ENCODE measurements at places on chromosomes 7 and 10.

DNA sequence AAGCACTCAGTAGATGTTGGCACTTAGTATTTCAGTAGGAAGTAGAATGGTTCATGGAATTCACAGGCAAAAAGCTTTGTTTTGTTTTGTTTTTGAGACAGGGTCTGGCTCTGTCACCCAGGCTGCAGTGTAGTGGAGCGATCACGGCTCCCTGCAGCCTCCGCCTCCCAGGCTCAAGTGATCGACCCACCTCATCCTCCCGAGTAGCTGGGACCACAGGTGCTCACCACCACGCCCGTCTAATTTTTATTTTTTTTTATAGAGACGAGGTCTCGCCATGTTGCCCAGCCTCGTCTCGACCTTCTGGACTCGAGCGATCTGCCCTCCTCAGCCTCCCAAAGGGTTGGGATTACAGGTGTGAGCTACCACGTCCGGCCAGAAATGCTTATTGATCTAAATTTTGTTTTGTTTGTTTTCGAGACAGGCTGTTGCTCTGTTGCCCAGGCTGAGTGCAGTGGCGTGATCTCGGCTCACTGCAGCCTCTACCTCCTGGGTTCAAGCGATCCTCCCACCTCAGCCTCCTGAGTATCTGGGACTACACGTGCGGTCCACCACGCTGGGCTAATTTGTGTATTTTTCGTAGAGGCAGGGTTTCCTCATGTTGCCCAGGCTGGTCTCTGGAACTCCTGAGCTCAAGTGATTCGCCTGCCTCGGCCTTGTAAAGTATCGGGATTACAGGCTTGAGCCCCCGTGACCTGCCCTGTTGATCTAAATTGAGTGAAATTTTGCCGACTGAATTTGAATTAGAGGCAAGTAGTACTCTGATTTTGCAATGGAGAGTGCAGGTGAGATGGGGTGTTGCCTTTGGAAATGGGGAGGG is 1.7 kb downstream of the GLRX3 start:
- no peak for DNase-seq

DNA sequence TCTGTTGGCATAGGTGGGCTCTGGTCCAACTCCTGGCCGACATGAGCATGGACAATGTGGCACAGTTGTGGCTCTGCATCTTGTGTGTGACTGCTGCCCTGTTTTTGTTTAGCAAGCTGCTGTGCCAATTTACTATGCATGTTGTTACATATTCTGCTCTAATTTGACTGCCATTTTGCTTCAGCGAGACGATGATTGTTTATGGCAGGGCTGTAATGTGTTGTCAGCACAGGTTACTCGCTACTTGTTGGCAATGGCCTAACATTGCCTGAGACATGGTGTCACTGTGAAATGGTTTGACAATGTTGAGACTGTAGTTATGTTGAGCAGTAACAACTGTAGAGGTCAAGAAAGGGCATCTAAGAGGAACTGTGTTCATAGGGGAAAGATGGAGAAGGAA is 659.6 kb downstream of the AUTS2 start:
- no peak for DNase-seq

GRCh38 chr10:98411768-98412167 is 3.2 kb downstream of the PYROXD2 start:
- no peak for DNase-seq

GRCh38 chr10:131690805-131691239 is 210.0 kb upstream of the PPP2R2D start:
- no peak for DNase-seq

GRCh38 chr10:27819781-27820531 is 74.3 kb upstream of the MKX start:
- DNase-seq = peak; percentile 5

DNA sequence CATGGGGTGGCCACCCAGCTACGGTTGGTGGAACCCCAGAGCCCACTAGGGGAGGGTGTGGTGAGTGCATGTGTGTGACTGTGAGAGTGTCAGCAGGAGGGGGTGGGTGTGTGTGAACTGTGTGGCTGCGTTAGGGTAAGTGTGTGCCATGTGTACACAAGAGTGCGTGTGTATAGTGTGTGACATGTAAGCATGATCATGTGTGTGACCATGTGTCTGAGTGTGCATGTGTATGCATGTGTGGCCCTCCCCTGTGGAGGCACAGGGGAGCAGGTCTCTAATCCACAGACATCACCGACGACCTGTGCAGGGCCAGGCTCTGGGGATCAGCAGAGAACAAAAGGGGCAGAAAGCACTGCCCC is 3.5 kb upstream of the CFAP46 start:
- no peak for DNase-seq

DNA sequence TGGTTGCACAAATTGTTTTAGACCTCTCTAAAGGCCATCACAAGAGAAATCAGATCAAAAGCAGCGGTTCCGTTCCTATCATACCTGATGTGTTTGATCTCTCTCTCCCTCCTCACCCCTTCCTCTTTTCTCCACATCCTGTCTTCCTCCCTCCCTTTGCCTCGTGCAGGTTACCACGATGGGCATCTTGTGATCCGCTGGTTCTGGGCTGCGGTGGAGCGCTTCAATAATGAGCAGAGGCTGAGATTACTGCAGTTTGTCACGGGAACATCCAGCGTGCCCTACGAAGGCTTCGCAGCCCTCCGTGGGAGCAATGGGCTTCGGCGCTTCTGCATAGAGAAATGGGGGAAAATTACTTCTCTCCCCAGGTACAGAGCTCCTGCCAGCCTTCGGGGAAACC is 28.5 kb upstream of the STK17A start:
- no peak for DNase-seq

GRCh38 chr7:112010994-112011393 is 195.2 kb downstream of the DOCK4 start:
- no peak for DNase-seq

DNA sequence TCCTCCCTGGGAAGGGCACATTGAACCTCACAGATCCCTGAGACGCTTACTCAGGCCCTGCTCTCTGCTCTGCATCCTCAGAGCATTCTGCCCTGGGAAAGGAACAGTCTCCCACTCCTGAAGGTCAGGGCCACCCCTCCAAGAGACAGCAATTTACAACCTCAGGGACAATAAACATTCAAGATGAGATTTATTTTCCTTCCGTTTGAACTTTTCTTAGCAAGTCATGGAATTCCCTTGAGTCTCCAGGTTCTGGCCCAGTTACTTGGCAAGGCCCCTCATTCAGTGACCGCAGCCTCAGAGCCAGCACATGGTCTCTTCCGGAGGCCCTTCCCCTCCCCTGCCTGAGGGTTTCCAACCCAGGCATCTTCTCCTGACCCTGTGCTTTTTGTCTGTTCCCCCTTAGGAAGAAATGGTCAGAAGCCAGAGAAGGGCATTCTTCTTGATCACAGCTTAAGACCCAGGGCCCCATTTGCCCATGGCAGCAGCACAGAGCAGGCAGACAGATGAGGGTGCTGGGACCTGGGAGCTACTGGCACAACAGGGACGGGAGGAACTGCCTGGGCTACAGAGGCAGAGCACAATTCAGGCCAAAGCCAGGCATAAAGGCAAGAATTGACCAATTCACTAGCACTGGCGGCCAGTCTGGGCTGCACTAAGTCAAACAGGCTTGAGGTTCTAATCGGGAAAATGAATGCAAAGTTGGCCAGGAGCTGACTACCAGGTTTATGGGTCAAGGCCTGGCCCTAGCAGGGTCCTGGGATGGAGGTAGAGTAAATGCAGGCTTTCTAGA is 56.7 kb downstream of the VSTM4 start:
- no peak for DNase-seq

GRCh38 chr10:67438605-67439304 is 257.2 kb downstream of the CTNNA3 start:
- DNase-seq = no peak

GRCh38 chr10:34732926-34733325 is 82.2 kb downstream of the PARD3 start:
- DNase-seq = peak; percentile 52

DNA sequence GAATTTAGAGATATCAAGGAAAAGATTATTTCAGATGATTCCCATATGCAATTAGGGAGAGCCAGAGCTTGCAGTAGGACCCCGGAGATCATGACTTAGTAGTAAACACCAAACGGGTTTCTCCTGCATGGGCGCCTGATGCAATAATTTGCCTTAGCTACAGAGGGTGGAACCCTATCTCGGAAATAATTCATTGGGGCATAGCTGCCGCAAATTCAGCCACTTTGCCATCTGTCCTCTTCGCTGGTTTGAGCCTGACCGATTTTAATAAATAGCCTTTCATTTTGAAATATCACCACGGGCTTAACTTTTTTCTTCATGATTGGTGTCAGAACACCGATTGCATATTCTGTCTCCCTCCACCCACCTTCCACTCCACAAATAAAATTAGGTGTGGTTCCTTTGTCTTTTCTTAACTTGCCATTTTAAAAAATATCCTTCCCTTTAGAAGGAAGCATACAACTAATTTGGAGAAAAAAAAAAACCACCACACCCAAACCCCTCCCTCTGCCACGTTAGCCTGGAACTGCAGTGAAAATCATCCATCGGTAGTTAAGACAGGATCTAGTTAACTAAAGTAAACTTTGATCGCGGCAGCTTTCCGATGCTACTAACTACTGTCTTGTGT is 1.4 kb downstream of the GARS1 start:
- DNase-seq = no peak

DNA sequence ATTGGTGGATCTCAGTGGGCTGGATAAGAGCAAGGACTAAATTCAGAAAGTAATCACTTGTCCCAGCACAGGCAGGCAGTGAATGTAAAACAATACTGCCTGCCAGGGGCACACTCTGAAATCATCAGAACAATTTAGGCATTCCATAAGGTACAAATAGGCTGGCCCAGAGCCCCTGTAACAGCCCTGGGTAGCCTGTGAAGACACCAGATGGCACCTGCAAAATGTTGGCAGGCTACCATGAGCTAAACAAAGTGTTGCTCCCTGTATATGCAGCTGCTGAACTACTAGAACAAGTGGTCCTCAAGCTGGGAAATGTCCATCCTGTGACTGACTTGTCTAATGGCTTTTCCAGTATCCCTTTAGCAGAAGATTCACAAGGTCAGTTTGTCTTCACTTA is 3.0 kb upstream of the PRSS37 start:
- no peak for DNase-seq

DNA sequence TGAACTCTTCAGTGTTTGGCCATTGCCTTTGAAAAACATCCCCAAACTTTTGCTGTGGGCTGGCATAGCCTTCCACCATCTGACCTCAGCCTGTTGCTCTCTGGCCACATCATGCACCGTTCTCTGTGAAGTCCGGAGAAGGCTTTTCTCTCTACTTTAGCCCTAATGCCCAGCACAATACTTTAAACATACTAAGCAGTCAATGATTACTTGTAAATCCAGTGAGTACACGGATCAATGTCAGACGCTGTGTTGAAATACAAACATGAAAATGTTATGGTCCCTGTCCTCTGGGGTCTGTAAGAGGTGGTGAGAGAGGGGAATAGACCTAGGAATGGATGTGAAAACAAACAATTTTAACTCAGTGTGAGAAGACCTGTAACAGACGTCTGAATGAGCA is 297.9 kb downstream of the PLXDC2 start:
- DNase-seq = no peak

GRCh38 chr7:138129551-138130165 is 53.4 kb downstream of the AKR1D1 start:
- DNase-seq = no peak

- DNase-seq = peak; percentile 75
Observed at GRCh38 chr10:624605-625332, 64.7 kb downstream of the DIP2C start.

DNA sequence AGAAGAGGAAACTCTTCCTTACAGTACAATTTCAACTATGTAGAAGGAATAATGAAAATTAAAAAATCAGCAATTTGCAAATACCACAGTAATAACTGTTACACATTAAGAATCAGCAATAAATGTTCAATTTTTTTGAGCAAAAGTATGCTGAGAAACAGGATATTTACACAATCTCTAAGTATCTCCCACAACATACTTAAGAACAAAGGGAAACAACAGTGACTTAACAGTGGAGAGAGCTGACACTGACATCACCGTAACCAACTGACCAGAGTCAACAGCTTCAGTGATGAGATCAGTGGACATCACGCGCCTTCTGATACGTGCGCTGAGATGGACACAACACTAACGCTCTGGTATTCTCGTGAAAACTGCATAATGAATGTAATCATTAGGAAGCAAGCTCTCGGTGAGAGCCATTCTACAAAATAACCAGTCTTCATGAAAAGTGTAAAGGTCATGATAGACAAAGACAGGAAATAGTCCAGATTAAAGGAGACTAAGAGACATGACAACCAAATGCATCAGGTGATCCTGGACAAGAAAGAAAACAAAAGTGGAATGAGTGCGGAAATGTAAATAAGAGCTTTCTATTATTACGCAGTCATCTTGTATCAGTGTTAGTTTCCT is 82.6 kb downstream of the PIP4K2A start:
- no peak for DNase-seq

GRCh38 chr10:79255007-79255507 is 92.2 kb upstream of the PPIF start:
- no peak for DNase-seq

DNA sequence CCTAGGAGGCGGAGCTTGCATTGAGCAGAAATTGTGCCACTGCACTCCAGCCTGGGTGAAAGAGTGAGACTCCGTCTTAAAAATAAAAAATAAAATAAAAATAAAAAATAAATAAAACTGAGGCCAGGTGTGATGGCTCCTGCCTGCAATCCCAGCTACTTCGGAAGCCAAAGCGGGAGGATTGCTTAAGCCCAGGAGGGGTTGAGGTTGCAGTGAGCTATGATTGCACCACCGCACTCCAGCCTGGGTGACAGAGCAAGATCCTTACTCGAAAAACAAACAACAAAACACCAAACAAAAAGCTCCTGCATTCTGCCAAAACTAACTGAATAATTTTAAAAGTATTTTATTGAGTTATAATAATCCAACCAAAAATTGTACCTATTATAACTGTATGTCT is 36.2 kb downstream of the AGAP4 start:
- no peak for DNase-seq
